Forelimb muscle (tissue), 1 donor: ENCODE measurements at places on chromosomes 11 and 22. TPM values are rescaled to one million over a fixed set of nuclear protein-coding genes. Genes with fewer than 3 reads are reported as not detected.

DNA sequence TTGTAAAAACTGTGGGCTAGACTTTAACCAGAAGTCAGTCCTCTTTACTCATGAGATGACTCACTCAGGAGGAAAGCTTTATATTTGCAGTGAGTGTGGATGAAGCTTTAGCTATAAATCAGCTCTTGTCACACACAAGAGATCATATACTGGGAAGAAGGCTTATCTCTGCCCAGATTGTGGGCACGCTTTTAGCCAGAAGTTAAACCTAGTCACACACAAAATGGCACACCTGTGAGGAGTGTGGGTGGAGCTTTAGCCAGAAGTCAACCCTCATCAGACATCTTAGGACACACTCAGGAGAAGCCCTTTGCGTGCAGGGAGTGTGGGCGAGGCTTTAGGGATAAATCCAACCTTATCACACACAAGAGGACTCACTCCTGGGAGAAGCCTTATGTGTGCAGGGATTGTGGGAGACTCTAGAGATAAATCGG is 706.9 kb upstream of the LUZP2 start:
- DNase-seq: no peak

- no peak for DNase-seq
Observed at GRCh38 chr11:114280696-114281095, 15.5 kb upstream of the NNMT start.

DNA sequence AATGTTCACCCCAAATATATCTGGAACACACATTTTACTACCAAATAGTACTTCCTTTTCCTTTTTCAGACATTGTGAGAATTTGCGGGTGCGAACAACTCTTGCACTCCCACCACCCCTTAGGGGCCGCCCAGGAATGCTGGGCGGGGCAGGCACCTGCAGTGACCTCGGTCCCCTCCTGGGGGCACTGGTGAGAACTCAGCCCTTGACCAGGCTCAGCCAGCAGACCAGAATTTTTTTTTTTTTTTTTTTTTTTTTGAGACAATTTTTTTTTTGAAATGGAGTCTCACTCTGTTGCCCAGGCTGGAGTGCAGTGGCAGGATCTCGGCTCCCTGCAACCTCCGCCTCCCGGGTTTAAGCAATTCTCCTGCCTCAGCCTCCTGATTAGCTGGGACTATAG is 75.8 kb downstream of the ARHGAP8 start:
- DNase-seq: no peak

DNA sequence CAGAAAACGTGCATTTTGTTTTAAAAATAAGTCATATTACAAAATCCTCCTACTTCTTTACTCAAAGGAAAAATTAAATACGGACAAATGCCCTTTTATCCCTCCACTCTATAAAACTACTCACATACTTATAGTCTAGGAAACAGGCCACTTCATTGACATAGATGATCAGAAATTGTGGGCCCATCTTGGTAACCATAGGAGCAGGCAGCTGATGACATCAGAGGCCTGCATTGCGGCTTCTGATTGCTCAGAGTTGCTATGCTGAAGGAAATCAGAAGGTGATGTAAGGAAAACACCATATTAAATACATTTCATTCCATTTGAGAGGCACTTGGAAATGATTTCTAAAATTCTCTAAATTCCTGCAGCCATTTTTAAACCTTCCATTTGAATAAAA is 27.0 kb downstream of the FAM76B start:
- no peak for DNase-seq

The CHRDL2 gene
- polyA plus RNA-seq: 2.5 TPM

The SNAP29 gene
- 18.0 TPM for polyA plus RNA-seq

The GAS2 gene
- polyA plus RNA-seq: 10.9 TPM
